RWPE1 (cell line): ENCODE measurements at places on chromosomes 3 and 15.

DNA sequence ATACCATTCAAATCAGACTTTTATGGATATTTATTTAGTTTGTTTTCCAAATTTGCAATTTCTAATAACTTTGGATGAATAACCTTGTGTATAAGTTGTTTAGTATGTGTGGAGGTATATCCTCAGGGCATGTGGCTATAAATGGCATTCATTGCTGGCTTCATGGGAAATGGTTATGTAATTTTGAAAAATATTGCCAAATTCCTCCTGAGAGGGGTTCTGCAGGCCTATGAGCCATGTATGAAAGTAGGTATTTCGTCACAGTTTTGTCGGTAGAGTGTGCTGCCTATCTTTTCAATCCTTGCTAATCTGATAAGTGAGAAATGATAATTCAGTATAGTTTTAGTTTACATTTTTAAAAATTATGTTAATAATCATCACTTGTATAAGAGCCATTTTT is 256.4 kb upstream of the ZNF385D start:
- no peak for DNase-seq

DNA sequence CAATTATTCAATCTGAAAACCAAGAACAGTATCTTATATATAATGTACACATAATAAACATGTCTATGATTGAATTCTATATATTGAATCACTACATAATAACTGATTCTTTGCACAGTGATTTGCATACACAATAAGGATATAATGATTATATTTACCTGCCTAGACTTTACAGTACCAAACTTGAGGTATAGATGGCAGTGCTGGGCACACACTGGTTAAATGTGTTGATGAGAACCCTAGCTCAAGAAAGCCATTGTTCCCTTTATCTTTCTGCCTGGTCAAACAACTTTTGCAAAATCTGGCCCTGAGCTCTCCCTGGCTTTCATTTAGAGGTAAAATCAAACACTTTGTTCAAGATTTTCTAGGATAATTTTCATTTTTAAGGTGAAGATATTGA is 697.7 kb downstream of the TUSC7 start:
- peak; percentile 5 for DNase-seq

DNA sequence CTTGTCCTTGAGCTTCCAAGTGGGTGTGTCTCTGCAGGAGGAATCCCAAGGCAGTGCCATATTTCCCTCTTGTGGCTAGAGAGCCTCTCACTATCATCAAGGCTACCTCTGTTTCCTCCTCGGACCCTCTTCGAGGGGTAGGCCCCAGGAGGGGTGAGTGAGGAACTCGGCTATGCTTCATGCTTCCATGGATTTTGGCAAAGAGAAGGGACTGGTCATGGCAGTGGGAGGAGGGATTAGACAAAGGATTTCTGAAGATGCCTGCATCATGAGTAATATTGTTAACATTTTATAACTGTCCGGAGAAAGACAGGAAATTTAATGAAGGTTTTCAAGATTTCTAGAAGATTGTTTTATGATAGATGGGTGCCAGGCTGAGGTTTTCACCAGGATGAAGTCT is 241.5 kb downstream of the CLSTN2 start:
- peak; percentile 19 for DNase-seq

- no peak for DNase-seq
These were observed 51.8 kb downstream of the SLC12A8 start for GRCh38 chr3:125160606-125161371.

- DNase-seq, result no peak
These were observed 25.2 kb upstream of the SLCO2A1 start for GRCh38 chr3:134054881-134055280.

- no peak for DNase-seq
These were observed 7.6 kb upstream of the SEMA7A start for GRCh38 chr15:74441248-74441941.

DNA sequence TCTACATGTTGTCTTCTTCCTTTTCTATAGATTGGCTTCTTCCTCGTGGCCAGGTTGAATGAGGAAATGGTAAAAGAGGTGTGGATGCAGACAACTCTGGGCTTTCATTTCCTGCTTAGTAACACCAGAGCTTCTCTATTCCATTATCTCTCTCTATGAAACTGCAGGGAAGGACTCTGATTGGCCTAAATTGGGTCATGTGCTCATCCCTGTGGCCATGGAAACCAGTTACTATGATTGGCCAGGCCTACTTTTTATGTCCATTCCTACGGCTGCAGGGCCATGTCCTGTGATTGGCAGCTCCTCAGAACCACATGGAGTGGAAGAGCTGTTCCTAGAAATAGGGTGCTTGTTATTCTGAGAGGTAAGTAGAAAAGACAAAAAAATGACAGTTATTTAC is 486.9 kb upstream of the ADAMTS9 start:
- no peak for DNase-seq

- DNase-seq, result no peak
These were observed 375.1 kb downstream of the NAALADL2 start for GRCh38 chr3:175233957-175234940.

DNA sequence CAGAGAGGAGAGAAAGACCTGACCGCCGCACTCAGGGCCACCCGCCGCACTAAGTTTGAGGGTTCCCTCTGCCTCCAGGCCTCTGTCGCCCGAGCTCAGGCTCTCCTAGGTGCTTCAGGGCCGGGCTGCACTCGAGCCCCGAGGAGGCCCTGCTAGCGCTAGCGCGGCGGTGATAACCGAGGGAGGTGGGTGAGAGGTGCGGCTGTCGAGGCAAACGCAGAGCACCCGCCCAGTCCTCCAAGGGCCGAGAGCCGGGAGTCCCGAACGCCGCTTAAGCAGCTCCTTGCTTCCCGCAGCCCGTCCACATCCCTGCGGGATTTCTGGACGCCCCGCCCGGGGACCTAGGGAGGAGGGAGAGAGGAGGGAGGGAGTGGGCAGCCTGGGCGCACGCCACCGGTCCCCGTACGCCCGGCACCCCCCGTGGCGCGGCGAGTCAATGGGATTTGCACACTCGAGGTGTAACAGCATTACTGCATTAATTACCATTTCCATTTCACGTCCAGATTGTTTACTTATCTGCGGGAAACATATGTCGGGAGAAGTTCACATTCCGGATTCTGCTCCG is 6.8 kb downstream of the SOX14 start:
- DNase-seq, result no peak

DNA sequence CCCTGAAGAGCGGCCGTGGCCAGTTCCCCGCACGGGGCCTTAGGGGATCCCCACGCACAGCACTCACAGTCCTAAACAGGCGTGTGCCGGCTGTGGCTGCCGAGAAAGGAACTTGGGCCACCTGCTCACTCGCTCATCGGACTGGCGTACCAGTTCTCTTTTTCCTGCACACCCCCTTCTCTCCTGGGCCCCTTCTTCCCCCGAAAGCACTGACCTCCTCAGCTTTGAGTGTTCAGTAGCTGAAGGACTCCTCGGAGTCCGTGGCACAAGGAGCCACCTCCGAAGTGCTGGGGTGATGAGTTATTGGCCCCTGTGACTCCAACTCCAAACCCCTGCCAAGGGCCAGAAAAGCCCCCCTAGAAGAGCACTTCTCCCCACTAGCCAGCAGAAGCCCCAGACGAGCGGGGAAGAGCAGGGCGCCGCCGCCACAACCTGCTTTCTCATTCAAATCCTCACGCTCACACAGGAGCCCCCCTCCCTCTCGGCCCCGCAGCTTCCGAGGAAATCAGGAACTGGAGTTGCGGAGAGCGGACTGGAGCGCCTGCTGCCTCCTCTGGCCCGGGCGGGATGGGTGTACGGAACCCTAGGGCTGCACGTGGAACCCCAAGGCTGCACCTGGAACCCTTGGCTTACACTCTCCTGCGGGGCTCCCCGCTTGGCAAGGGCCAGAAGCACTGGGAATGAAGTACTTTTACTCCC is at the start of gene PLCH1:
Gene PLCH1, minus strand, starts transcription at position 446 of the 699 bp plus-strand sequence. CDS start 40,847 bp downstream, outside the sequence.
- DNase-seq, result peak; percentile 38

GRCh38 chr3:4396542-4396941 is 70.5 kb downstream of the SUMF1 start:
- DNase-seq, result no peak

GRCh38 chr3:125168711-125169393 is 43.7 kb downstream of the SLC12A8 start:
- DNase-seq, result no peak

- no peak for DNase-seq
These were observed 117.7 kb upstream of the SPATA16 start for GRCh38 chr3:173258697-173259096.

DNA sequence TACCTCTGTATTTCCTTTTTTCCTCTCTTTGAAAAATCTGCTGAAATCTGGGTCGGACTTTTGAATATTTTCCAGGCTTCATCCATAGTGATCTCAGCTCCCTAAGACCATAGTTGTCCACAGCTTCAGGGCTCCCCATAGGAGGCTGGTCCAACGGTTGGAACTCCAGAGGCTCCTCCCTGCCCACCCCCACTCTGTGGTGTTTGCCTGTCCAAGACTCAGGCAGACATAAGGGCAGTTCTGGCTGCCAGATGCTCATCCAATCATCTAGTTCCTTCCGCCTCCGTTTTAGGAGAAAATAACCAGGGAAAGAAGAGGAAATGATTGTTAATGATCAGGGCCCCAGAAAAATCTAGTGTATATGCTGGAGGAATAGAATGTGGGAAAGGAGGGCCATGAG is 27.9 kb upstream of the PRTG start:
- DNase-seq, result no peak

GRCh38 chr15:63075015-63075983 is 32.8 kb downstream of the TPM1 start:
- DNase-seq, result no peak

DNA sequence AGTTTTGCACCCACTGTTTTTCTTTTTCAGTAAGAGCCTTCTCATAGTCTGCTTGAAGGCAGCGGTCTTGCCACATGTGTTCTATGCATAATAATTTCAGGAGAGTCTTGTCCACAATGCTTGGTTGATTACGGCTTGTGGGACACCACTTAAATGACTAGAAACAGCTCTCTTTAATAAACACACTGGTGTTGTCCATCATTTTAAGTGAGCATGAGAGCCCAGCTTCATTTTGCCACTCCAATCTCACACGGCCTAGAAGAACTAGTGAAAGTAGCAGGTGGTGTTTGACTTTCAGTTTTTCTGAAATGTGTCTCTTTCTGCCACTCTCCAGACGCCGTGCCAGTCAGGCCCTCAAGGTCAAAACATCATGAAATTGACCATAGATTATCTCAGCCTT is 292.1 kb downstream of the LPP start:
- DNase-seq, result no peak

DNA sequence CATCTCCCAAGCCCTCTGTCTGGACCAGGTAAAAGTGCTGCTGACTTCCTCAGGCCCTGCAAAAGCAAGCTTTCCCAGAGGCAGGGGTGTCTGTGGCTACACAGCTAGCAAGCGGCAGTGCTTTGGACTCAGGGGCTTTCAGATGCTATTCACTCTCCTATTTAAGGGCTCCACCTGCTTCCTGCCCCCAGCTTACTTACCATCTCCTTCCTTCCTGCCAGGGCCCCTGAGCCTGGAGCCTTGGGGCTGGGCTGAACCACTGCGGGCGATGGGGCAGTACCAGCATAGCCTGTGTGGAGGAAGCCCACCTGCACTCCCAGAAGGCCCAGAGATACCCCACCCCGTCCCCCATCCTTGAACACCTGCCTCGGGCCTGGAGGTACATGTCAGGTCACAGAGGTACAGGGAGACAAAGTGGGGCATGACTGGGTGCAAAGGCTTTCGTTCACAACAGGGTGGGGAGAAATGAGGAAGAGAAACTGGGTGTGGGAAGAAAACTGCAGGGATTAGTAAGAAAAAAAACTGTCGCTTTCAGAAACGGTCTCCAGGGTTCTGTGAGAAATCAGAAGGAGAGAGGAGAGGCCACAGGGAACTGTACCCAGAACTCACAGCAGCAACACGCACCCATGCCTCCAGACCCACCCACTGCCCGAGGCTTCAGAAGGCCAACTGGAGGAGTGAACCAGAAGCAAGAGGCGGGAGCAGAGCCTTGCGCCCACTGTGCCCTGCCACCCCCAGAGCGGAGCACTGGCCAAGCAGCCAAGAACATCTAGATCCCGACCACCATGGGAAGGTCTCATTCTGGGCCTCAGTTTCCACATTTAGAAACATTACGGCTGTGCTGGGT is 49.5 kb downstream of the CCDC12 start:
- no peak for DNase-seq

DNA sequence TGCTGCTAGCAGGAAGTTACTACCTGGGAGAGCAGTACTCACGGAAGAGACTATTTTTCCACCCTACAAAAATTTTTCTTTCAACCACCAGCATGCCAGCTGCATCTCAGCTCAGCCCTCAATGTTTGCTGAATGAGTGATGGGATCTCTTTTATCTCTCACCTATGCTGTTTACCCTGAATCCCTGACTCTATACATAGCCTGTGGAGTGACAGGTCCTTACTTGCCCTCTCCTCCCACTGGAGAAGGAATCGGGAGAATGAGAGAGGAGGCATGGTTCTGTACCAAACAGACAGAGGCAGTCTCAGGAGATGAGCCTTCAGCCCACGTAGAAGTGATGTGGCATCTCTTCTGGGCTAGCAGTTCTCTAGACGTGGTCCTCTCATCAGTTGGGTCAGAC is 6.7 kb upstream of the DGKG start:
- peak; percentile 30 for DNase-seq

GRCh38 chr3:179526482-179526881 is 36.2 kb upstream of the ACTL6A start:
- DNase-seq, result no peak

DNA sequence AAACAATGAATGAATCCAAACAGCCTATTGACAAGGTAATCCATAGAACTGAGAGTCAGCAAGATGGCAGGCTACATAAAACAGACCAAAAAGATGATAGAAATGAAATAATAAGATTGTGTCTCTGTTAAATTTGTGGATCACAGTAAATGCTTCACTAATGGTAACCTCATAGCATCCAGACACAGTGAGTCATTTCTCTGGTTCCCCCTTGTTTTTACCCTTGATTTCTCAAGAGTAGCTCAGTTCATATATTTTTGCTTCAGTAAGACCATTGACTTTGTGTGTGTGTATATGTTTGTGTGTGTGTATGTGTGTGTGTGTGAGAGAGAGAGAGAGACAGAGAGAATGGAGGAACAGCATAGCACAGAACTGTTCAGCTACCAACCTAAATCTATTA is 546.9 kb downstream of the RBMS3 start:
- no peak for DNase-seq

GRCh38 chr3:94972066-94972465 is 909.2 kb downstream of the NSUN3 start:
- no peak for DNase-seq

- DNase-seq, result no peak
These were observed 8.6 kb downstream of the PODXL2 start for GRCh38 chr3:127637546-127637945.

DNA sequence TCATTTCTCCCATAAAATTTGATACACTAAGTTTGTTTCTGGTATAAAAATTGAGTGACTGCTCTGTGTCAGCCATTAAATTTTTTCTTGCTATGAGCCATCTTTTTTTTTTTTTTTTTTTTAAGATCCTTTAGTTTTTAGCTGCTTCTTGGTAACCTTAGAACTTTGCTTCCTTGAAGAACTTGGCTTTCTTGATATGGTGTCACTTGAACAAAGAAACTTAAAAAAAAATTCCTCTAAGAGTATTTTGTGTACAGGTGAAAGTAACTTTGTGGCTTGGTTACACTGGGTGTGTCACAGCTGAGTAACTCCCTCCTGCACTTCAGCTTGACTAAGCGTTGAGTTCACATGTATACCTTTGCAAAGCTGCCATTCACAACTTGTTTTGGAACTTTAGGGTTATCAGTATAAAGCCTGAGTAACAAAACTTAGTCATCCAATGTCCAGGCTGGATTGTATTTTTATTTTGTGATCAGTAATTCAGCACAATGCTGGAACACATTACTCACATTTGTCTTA is 6.5 kb downstream of the CHD2 start:
- DNase-seq, result peak; percentile 62

- no peak for DNase-seq
These were observed 282.5 kb upstream of the TRIM42 start for GRCh38 chr3:140395134-140396075.

- no peak for DNase-seq
These were observed 54.8 kb upstream of the LARS2 start for GRCh38 chr3:45333549-45333948.

- DNase-seq, result no peak
These were observed 32.3 kb downstream of the PAQR9 start for GRCh38 chr3:142931222-142931621.
